ENCODE measurements at places on chromosomes 11 and 22. TPM values are rescaled to one million over a fixed set of nuclear protein-coding genes. Genes with fewer than 3 reads are reported as not detected.
A peak's percentile ranks its signal among the peaks of the same experiment; 100 is the strongest.

The ZNF70 gene
- total RNA-seq, result 2.4 TPM

The RFPL1 gene
- total RNA-seq, result not detected

The TNNI2 gene
- not detected for total RNA-seq

DNA sequence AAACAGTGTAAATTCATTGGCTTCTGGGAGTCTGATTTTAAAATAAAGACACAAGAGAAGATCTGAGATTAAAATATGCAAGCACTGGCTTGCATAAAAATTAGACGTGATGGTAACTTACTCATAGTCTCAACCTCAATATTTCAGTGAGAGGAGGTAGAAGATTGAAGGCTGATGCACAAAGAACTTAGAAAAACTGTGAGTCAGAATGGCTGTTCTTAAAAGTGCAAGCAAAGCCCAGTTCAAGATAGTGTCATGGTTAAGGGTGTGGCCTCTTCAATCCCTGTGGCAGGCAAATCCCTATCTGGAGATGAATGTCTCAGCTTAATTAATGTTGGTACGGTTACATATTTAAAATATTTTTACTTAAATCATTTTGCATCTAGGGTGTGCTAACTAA is 33.6 kb upstream of the FIBIN start:
- no peak overlapping the region for H3K4me3 ChIP-seq
- no peak overlapping the region for H3K27ac ChIP-seq
- no peak for DNase-seq
- H3K36me3 ChIP-seq, result no peaks in the 10 kb centered on the region
- H3K4me1 ChIP-seq, result no peaks in the 10 kb centered on the region
- no peaks in the 10 kb centered on the region for H3K27me3 ChIP-seq

The SEC14L6 gene
- total RNA-seq, result not detected

GRCh38 chr22:42963231-42963595 is 51.7 kb downstream of the PACSIN2 start:
- peaks cover 23% of the 10 kb centered on the region for H3K36me3 ChIP-seq
- no peaks in the 10 kb centered on the region for H3K27me3 ChIP-seq
- no peak overlapping the region for H3K27ac ChIP-seq
- H3K4me1 ChIP-seq, result peaks cover 75% of the 10 kb centered on the region

DNA sequence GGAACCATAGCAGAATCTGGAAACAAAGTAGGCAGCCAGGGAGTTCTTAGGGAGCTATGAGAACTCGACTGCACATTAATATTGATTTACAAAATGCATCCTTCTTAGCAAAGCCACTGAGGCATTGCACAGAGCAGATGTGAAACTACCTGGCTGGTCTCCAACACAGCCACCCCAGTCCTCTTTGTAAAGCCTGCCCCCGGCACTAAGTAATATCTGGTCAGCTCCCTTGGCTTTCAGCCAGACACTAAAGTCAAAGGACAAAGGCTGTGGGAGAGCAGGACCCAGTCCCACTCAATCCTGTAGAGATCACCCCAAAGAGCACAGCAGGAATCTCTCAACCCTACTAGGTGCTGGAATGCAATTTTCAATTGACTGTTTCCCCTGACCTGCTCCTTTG is 12.8 kb downstream of the XRRA1 start:
- no peak overlapping the region for H3K4me3 ChIP-seq
- H3K36me3 ChIP-seq, result peaks cover 29% of the 10 kb centered on the region
- no peaks in the 10 kb centered on the region for H3K27me3 ChIP-seq
- H3K4me1 ChIP-seq, result peaks cover 15% of the 10 kb centered on the region

DNA sequence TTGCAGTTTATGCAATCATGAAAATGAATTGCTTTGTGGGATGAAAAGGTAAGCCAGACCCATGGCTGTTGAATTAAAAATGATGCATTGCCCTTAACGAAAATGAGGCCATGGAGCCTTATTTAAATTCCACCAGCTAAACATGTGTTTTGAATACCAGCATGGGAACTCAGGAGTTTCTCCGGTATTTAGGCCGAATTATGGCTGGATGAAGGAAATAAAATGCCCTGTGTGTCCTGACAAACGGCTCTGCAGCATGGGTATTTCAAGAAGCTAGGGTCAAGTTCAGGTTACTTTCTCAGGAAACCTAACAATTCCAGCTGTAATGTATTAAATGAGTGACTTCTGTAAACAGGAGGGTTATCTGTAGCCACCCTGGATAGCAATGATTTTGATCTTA is 38.3 kb downstream of the AMOTL1 start:
- H3K4me1 ChIP-seq, result peaks cover 2% of the 10 kb centered on the region
- DNase-seq, result no peak
- no peak overlapping the region for H3K4me3 ChIP-seq
- no peaks in the 10 kb centered on the region for H3K36me3 ChIP-seq
- no peak overlapping the region for H3K27ac ChIP-seq

The NRGN gene
- total RNA-seq, result 8.1 TPM

The SWAP70 gene
- 10.0 TPM for total RNA-seq

GRCh38 chr11:29208117-29208516 is 808.7 kb downstream of the KCNA4 start:
- DNase-seq, result no peak
- no peaks in the 10 kb centered on the region for H3K36me3 ChIP-seq
- no peak overlapping the region for H3K27ac ChIP-seq

- no peaks in the 10 kb centered on the region for H3K36me3 ChIP-seq
- H3K27ac ChIP-seq, result no peak overlapping the region
- H3K27me3 ChIP-seq, result no peaks in the 10 kb centered on the region
- no peak for DNase-seq
These were observed 624.8 kb upstream of the KIRREL3 start for GRCh38 chr11:127625402-127625801.

DNA sequence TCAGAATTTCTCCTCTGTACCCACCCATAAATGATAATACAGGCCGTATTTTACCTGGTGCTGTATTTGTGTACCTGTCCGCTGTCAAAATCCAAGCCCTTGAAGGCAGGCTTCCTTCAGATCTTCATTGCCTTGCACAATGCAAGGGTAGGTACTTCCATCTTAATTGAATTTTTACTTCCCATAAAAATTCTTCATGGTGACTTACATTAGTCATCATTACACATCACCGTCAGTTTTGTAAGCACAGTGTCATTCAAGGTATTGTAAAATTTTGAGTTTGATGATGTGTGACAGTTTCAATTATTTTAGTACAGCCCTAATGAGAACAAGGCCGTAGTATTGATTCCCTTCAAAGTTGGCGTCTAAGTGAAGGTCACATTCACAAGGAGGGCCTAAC is 770 bp upstream of the TSG101 start:
- peaks cover 7% of the 10 kb centered on the region for H3K36me3 ChIP-seq
- peak overlapping the region; percentile 99 for H3K4me3 ChIP-seq
- DNase-seq, result no peak
- H3K27me3 ChIP-seq, result no peaks in the 10 kb centered on the region

The FERMT3 gene
- 217 TPM for total RNA-seq

The FAM180B gene
- total RNA-seq, result not detected

The NCAM1 gene
- 0.16 TPM for total RNA-seq

DNA sequence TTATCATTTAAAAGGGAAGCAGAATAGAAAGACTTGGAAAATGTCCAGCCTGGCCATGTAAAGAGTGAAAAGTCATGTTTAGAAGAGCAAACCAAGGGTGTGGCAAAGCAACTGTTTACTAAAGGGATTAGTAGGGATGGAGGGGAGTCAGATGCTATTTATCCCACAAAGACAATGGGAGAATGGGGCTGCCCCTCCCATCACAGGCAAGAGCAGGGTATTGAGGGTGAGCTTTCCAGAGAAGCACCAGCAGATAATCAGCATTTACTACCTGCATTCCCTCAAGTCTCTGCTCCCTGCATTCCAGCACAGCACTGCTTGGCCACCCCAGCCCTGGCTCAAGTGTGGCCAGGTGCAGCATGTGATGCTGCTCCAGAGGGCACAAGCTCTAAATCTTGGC is 18.5 kb upstream of the QSER1 start:
- H3K27ac ChIP-seq, result no peak overlapping the region
- H3K4me3 ChIP-seq, result no peak overlapping the region
- H3K36me3 ChIP-seq, result no peaks in the 10 kb centered on the region
- no peak for DNase-seq
- H3K27me3 ChIP-seq, result peaks cover 3% of the 10 kb centered on the region

The MMP27 gene
- not detected for total RNA-seq

DNA sequence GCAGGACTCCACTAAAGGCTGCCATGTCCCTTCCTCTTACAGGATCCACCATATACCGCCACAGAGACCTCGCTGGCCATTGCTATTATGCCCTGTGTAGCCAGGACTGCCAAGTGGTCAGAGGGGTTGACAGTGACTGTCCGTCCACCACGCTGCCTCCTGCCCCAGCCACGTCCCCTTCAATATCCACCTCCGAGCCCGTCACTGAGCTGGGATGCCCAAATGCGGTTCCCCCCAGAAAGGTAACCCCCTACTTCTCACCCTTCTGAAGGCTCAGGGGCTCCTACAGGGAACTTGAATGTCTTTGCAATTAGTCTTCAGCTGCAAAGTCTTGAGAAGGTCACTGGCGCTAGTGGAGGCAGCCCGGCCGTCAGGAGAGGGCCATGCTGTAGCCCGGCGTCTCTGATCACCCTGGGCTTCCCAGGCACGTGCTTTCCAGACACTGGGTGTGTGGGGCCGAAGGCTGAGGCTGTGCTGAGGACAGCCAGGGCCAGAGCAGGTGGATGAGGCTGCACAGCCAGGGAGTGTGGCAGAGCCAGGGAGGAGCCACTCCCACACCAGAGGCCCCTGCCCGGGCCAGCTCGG is 30.0 kb upstream of the MUC5B start:
- no peak overlapping the region for H3K4me3 ChIP-seq
- H3K4me1 ChIP-seq, result no peaks in the 10 kb centered on the region
- H3K36me3 ChIP-seq, result no peaks in the 10 kb centered on the region
- no peak overlapping the region for H3K27ac ChIP-seq
- no peak for DNase-seq

- no peaks in the 10 kb centered on the region for H3K36me3 ChIP-seq
- no peak overlapping the region for H3K4me3 ChIP-seq
- no peaks in the 10 kb centered on the region for H3K27me3 ChIP-seq
- DNase-seq, result no peak
These were observed 9.1 kb upstream of the CKAP5 start for GRCh38 chr11:46855167-46855566.

DNA sequence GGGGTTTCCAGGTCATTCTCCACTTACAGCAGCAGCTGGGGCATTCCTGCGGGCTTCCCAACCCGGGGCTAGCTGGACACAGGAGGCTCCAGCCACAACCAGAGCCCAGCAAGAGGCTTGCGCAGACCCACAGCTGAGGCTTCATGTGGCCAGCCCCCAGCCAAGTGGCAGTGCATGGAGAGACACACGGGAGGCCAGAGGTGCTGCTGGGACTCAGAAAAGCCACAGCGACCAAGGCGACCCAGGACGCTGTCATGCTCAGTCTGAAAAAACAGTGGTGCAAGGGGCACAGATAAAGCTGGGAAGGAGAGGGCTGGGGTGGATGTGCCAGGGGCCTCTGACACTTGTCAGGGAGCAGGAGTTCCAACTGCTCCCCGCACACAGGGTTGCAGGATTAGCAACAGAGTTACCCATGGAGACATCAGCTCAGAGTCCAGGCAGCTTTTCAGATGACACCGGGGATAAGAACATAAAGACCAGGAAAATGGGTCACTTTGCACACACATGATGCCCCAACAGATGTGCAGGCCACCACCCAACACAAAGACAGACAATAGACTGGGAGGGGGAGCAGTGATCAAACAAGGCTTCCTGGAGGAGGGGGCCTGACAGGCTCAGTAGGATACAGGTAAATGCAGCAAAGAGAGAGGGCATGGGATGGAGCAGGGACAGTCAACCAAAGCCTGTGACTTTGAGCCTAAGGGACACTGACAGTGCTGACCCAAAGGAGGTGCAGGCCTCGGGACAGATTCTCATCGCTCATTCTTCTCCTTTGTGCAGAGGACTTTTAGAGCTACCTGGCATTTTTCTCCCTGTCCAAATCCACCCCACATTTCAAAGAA is 6.9 kb upstream of the NEAT1 start:
- peak overlapping the region; percentile 100 for H3K4me3 ChIP-seq
- H3K27ac ChIP-seq, result peak overlapping the region; percentile 99
- peaks cover 42% of the 10 kb centered on the region for H3K4me1 ChIP-seq
- H3K36me3 ChIP-seq, result peaks cover 7% of the 10 kb centered on the region
- no peaks in the 10 kb centered on the region for H3K27me3 ChIP-seq
- DNase-seq, result no peak

The MICALL1 gene
- 14.2 TPM for total RNA-seq
